ENCODE measurements at places on chromosomes 4 and X.

DNA sequence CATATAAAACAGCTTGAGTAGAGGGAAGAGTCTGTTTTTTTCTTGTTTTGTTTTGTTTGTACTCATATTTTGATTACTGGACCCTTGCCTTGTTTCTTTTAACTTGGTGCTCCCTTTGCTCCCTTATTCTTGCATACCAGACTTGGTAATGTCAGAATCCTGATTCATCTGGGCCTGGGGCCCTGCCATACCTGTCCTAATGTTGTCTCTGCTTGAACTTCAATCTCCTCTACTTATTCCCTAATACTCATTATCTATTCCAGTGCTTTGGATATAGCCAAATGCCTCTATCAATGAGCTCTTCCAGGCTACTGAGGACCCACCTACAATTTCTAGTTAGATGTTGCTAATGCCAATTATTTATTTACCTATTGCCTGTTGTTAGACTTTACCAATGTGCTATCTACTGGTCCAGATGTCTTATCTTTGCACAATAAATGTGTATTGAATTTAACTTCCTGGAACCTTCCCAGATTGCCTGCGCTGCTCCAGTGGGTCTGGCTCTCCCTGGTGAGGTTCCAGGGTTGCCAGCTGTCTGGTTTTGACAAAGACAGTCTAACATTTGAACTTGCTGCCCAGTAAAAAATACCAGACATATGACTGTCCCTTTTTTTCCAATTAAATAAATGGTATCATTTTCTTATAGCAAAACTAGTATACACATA lies 64.4 kb upstream of the ACSL4 start:
- DNase-seq, result no peak

DNA sequence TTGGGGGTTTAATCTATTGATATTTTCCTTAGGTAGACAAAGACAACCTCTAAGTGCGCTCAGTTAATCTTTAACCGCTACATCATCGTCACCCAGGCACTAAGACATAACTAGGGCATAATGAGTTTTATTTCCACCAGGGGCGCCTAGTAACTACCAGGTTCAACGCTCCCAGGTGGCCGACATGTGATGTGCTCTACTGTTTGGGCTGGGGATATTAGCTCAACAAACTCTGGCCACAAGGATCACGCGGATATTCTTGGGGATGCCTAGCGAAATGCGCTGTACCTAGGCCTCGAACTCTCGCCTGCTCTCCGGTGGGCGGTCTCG lies 915 bp upstream of the RAB33B start:
- DNase-seq, result peak; percentile 49

- no peak for DNase-seq
These were observed 263.9 kb upstream of the CXorf66 start for GRCh38 chrX:140229191-140229590.

GRCh38 chr4:163164110-163164509 lies 2.6 kb downstream of the NAF1 start:
- no peak for DNase-seq

DNA sequence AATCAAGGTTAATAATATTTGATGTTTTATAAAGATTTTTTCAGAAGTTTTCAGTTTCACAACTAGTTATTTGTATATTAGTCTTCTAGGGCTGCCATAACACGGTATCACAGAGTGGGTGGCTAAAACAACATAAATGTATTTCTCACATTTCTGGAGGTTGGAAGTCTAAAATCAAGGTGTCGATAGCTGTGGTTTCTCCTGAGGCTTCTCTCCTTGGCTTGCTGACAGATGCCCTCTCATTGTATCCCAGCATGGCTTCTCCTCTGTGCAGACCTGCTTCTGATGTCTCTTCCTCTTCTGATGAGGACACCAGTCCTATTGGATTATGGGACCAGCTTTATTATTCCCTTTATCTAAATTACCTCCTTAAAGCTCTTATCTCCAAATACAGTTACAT lies 1456.6 kb downstream of the STIM2 start:
- no peak for DNase-seq

DNA sequence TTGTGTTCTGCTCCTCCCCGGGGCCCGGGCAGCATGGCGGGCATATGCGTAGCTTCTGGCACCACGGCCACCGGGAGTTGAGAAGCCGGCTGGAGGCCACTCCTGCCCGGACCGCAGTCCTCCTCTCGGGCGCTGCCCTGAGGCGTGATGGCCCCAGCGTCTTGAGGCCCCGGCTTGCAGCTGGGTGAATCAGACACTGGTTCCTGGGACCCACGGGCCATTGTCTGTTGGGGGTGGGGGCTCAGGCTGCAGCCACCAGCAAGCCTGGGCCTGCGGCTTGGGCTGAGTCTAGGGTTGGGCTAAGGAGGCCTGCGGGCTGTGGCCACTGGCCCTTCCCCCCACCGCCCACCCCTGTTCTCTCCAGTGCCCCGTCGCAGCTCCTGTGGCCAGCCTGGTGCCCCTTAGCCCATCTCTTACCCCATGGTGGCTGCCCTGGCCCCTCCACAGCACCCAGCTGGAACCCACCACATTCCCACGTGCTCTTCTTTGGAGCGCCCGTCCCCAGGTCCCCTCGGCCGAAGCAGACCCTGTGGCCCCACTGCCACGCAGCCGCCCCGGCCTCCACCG lies 6.7 kb upstream of the UVSSA start:
- DNase-seq, result no peak

GRCh38 chr4:40710484-40711254 lies 39.1 kb upstream of the NSUN7 start:
- no peak for DNase-seq

- no peak for DNase-seq
These were observed 17.0 kb downstream of the MAB21L2 start for GRCh38 chr4:150598909-150599308.

Measured in activated T-helper 9 cell treated with anti-CD3 and anti-CD28 coated beads, Interleukin-2, amount 50 U/mL, for 16 hours (primary cell).